ENCODE measurements at places on chromosomes 16 and 17.
A peak's percentile ranks its signal among the peaks of the same experiment; 100 is the strongest.

GRCh38 chr17:45146890-45147580 is 1.2 kb upstream of the HEXIM1 start:
- DNase-seq, result no peak

- DNase-seq, result no peak
Measured at GRCh38 chr17:37050920-37051319, 102.2 kb downstream of the AATF start.

DNA sequence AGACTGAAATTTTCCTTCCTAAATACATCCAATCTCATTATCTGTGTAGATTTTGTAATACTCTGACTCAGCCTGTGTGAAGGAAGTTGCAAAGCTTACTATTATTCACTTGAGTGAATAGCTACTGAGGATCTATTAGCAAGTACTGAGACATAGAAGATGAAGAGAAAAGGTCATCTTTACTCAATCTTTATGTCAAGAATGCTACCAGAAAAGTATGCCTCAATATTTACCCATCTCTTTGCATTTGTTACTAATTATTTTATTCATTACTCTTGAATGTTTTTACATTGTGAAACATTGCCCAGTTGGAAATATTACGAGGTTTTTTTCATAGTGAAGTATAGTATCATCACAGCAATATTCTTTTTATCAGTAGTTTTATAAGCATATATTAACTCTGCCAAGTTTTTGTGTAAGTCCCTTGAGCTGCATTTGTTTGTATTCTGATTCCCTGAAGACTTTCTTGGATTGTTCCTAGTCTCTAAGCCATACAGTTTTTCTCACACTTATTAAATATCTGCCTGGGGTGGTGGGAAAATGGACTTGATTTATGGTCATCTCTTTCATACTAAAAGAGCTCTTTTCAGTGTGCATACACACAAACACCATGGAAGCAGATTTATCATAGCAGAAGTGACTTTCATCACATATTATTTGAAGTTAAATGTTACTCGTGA is 110.4 kb downstream of the MRTFB start:
- DNase-seq, result no peak

- no peak for DNase-seq
Measured at GRCh38 chr16:79098907-79099306, 501.6 kb downstream of the MAF start.

- no peak for DNase-seq
Measured at GRCh38 chr17:72456075-72456474, 335.3 kb downstream of the SOX9 start.

DNA sequence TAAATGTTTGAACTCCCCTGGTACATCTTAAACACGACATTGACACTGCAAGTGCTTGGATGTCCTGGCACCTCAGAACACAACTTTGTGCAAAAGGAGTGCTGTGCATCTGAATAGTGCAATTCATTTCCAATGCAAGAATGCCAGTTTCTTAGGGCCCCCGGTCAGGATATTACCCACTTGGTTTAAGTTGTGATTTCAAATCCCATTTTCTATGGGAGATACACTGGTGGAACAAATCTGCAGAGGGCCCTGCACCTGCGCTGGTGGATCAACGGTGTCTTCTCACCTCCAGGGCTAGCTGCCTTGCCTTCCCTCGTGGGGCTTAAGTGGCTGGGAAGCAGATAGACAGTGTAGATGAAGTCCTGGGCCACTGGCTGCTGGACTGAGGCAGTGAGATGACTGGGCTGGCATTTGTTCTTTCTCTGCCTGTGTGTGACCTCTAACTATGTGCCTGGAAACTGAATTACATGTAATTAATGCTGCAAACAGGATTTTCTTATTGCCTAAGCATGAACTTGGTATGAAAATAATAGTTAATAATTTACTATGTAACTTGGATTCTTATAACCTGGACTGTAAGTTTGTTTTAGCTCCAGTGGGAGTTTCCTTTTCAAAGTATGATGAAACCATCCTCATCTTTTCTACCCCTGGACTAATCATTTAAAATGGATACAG is 20.9 kb downstream of the HAPSTR1 start:
- no peak for DNase-seq

GRCh38 chr16:9797306-9797705 is 384.9 kb downstream of the GRIN2A start:
- DNase-seq, result no peak

DNA sequence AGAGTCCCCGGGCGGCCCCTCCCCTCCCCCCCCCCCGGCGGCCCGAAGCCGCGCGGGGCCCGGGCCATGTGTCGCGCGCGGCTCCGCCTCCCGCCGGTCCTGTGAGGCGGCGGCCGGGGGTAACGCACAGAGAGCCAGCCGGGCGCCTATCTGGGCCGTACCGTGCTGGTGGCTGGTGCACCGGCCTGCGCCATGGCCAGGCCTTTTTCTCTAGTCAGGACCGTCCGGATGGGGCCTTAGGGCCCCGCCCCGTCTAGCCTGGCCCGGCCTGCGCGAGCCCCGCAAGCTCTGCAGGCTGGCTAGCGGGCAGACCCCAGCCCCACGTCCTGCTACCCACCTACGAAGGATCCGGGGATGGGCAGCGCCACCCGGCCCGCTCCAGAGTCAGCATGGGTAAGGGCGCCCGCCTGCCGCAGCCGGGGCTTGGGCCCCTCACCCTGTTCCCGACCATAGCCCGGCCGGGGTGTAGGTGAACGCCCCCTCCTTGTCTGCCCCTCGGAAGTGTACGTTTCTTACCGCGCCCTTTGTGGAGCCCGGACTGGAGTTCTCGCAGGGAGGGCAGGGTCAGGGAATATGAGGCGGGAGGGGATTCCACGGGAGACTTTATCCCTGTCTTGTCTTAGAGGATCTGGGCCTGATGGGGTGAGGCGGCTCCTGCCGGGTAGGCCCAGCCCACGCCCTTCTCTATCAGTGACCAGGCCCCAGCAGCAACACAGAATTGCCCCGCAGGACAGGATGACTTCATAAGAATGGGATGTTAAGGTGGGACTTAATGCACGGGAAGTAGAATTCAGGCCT is at the start of gene CENPT:
CENPT (minus strand) TSS at position 630 of the 798 bp plus-strand sequence. CDS start 13,834 bp downstream, outside the sequence.
- DNase-seq, result no peak

- no peak for DNase-seq
Measured at GRCh38 chr17:71032746-71033273, 863.5 kb downstream of the KCNJ2 start.

DNA sequence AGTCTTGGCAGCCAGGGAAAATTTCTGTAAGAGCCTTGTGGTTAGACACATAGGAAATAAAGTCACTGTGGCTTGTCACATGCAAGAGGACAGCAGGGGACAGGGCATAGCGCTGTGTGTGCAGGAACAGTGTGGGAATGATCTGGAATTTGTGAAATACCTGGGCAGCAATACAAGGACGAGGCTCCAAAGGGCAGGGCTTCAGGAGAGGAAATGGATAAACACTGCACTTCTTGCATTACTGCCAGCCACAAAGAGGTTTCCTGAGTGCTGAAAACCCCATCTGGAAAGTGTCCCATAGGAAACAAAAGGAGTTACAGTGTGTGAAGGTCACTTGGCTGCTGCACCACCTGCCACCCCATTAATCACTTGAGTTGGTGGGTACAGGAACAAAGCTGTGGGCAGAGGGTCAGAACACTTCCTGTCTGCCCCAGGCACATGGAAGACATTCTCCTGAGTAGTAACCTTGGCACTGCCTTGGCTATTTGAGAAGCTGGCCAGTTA is 12.1 kb upstream of the HP start:
- no peak for DNase-seq

- no peak for DNase-seq
Measured at GRCh38 chr16:74770831-74771526, 3.6 kb downstream of the FA2H start.

- DNase-seq, result peak; percentile 22
Measured at GRCh38 chr17:64499805-64500486, 3.1 kb upstream of the POLG2 start.

- no peak for DNase-seq
Measured at GRCh38 chr16:4381072-4381934, 9.7 kb downstream of the VASN start.

- no peak for DNase-seq
Measured at GRCh38 chr16:12754824-12755543, 48.7 kb downstream of the CPPED1 start.

DNA sequence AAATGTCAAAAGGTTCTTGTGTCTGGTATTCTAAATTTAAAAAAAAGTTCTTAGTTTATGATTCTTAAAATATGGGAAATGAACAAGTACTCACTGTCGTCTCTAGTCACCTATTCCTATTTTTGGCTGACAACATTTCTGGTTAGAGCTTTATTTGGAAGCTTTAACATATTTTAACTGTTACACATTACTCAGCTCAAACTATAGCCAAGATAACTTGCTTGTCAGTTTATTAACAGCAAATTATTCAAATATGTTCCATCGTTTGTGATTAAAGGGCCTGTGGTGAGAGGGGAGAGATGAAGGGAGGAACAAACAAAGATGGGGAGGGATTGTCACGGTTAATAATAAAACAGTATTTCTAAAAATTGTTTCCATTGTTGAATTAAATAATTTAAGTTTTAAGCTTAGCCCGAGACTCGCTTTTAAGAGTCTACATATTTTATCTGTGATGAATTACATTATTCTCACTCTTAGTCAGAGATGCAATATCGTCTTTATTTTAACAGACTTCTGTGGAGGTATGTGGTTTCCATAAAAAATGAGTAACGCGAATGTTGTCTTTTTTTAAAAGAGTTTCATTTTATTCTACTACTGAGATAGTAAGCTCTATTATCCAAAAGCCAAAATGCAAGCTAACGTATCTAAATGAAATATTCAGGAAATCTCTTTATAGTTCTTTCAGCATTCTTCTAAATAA is 321.9 kb upstream of the PMFBP1 start:
- DNase-seq, result no peak

GRCh38 chr17:3794557-3795389 is 6.2 kb downstream of the ITGAE start:
- DNase-seq, result peak; percentile 26
